Activated CD8-positive, alpha-beta memory T cell treated with anti-CD3 and anti-CD28 coated beads for 24 hours (primary cell): ENCODE measurements at places on chromosomes 3 and 15.
A peak's percentile ranks its signal among the peaks of the same experiment; 100 is the strongest.

- no peak for DNase-seq
Measured at GRCh38 chr3:171829841-171830517, 13.2 kb upstream of the TMEM212 start.

- DNase-seq: no peak
Measured at GRCh38 chr3:189664311-189664710, 33.1 kb downstream of the TP63 start.

- DNase-seq: no peak
Measured at GRCh38 chr3:159792070-159792469, 196.6 kb upstream of the IL12A start.

DNA sequence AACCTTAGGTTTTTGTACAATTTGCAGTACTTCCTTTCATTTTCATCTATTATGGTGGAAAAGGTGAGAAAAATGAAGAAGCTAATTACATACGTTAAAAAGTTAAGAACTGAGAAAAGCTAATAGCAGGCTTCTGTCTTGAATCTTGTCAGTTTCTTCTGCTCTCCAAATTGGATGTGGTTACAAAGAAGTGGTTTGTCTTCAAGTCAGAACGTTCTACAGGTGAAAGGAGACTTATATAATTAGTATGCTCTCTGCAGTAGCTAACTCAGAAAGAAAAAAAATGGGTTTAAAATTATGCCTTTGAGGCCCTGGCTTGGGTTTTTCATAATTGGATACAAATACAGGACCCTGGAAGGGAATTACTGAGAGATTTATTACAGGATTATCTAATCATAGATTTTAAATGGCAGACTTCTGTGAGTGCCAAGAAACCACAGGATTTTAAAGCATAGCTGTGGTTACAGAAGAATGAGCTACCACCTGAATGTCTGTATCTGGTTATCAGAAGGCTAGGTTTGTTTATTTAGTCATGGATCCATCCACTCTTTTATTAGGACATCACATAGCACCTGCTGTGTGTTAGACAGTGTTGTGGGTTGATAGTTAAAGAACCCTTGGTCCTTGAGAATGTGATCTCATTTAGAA is 528.1 kb upstream of the MCTP2 start:
- no peak for DNase-seq

DNA sequence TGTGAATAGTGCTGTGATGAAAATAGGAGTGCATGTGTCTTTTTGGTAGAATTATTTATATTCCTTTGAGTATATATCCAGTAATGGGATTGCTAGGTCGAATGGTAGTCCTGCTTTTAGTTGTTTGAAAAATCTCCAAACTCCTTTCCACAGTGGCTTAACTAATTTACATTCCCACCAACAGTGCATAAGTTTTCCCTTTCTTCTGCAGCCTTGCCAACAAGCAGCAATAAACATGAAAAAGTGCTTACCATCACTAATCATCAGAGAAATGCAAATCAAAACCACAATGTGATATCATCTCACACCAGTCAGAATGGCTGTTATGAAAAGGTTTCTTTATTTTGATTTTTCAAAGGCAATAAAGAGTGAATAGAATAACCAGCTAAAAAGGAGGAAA is 1105.9 kb downstream of the NAALADL2 start:
- no peak for DNase-seq

- DNase-seq: no peak
Measured at GRCh38 chr3:126117786-126118185, 33.9 kb upstream of the SLC41A3 start.

DNA sequence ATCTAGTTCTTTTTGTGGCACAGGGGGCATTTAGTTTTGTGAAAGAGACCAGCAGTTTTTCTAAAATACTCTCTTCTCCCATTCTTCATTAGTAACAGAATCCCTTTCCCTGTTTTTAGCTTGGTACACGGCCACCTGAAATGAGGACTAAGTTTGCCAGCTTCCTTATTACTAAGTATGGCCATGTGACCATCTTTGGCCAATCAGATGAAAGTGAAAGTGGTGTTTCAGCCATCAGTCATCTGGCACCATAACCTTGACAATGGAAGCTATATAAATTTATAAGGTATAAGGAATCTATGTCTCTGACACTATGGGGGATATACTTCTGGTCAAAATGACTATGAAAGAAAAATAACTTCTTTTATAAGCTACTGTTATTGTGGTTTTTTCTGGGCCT is 570.4 kb downstream of the AGBL1 start:
- no peak for DNase-seq

DNA sequence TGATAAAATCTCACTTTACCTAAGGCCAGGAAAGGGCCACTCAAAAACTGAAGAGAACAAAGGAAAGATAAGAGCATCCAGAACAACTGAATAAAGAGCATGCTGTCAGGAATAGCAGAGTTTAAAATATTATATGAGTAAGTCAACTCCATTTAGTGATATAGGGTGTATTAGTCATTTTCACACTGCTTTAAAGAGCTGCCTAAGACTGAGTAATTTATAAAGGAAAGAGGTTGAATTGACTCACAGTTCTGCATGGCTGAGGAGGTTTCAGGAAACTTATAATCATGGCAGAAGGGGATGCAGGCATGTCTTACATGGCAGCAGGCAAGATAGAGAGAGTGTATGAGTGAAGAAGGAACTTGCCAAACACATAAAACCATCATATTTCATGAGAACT is 778.0 kb upstream of the NECTIN3 start:
- no peak for DNase-seq

DNA sequence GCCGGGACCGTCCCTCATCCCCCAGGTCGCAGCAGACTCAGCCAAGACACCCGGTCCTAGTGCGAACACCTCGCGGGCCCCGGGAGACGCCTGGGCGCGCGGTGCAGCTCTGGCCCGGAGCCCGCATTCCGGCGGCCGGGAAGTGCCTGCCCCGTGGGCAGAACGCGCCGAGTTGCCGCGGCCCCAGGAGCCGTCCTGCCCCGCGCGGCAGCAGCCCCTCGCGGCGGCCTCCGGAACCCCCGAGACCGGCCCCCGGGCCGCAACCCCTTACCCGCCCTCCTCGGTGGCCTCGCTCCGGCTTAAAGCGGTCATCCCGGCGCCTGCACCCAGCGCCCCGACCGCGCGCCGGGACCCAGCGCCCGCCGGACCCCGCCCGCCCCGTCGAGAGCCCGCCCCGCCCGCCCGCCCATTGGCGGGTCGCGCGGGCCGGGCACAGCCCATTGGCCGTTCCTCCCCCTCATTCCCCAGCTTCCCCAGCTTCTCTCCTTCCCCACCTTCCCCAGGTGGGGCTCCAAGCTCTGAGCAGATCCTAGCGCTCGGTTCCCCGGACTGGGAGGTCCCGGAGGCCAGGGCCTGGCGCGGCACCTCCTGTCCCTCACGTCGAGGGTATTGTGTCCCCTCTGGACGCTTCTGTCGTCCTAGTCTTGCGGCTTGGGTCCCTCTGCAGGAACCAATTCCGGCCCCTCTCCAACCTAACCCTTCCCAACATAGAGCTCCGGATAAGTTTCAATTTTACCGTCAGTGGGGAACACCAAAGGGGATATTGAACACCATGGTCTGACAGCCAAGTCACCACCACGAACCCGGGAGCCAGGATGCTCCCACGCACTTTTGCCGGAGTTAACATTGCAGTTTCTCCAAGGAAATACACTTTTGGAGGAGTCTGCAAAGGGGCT is at the start of gene GRAMD2A:
Gene GRAMD2A, minus strand, starts transcription at position 328 of the 896 bp plus-strand sequence.
- DNase-seq: peak; percentile 78

DNA sequence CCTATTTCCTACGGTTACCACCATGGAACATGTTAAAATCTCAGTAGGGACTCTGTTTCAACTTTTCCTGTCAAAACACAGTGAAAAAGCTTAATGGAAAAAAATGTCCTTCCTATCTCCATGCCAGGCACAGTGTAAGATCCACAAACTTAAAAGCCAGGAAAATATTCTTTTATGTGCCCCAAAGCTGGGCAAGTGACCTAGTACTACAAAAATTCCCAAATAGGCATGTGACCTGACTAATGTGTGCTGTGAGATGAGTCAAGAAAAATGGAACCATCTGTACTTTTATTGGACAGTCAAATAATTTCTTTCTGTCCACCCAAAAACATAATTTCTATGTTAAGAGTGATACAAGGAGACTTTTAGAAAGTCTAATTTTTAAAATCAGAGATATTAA is 406.0 kb downstream of the ZBTB20 start:
- no peak for DNase-seq

- DNase-seq: no peak
Measured at GRCh38 chr3:94378322-94378721, 315.5 kb downstream of the NSUN3 start.

DNA sequence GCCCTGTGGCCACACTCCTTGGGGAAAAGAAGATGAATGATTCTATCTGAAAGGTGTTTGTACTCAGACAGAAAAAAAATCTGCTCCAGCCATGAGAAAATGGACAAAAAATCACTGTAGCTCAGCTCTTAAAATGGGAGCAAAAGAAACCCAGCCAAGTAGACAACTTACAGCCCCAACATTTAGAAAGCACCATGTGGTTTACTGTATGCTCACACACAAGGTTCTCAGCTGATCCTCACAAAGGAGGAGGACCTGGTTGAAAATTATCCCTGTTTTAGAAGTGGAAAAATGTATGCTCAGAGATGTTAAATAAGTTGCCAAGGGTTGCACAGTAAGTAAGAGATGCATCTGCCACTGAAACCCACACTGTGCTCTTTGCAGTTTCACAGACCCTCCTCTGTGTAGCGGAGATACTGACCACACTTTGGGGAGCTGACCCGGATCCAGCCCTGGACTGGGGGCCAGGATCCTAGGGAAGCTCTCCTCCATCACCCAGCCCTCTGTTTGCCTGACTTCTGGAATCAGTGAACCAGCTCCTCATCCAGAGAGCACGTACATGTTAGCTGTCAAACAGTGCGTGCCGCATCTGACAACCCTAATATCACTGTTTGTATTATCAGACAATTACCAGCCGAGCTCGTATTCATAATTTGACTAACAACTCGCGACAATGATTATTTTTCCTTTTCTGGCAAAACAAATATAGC is 32.7 kb upstream of the TPRG1 start:
- DNase-seq: no peak

DNA sequence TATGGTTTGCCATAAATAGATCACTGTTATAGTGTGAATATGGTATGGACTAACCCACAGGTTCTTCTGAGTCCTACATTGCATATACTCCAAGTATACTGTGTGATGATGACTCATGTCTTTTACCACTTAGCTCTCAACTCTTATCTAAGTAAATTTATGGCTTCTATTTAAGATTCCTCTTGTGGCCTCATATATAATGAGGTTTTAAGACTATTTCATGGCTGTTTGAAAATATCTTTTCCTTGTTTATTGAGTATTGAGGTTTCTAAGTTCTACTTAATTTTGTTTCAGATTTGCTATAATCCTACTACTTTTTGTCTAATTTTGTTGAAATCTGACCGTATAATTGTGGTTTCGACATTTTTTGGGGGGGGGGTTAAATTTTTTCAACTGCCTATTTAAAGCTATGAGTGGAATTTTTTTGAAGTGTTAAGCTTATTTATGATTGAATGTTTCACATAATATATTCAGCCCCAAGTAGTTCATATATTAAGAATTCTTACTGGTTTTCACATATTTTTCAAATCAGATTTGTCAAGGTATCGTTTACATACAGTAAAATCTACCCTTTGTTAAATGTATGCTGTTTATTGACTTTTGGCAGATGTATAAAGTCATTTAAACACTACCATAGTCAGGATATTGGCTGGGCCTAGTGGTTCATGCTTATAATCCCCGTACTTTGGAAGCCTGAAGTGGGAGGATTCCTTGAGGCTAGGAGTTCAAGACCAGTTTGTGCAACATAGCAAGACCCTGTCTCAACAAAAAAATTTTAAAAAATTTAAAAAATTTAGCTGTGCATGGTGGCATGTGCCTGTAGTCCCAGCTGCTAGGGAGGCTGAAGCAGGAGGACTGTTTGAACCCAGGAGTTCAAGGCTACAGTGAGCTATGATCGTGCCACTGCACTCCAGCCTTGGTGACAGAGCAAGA is 11.7 kb downstream of the SLC25A36 start:
- no peak for DNase-seq

- no peak for DNase-seq
Measured at GRCh38 chr3:36514171-36514570, 133.9 kb downstream of the STAC start.

DNA sequence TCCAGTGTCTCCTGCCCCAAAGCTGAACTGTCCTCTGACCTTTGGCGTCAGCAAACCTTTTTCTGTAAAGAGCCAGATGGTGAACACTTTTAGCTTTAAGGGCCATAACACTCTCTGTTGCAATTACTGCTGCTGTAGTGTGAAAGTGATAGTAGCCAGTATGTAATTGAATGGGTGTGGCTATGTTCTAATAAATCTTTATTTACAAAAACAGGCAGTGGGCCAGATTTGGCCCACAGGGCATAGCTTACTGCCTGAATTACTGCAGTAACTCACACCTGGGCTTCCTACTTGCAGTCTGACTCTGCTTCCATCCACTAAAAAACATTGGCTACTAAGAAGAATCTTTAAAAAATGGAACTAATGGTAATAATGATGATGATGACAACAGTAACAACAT is 68.0 kb upstream of the SLC6A11 start:
- no peak for DNase-seq
